ENCODE measurements at places on chromosomes 6 and 20.

GRCh38 chr6:144411531-144412165, 126.5 kb downstream of the UTRN start:
- peak overlapping the region; percentile 39 for H3K4me3 ChIP-seq
- peaks cover 68% of the 10 kb centered on the region for H3K4me1 ChIP-seq
- H3K27ac ChIP-seq = no peak overlapping the region

DNA sequence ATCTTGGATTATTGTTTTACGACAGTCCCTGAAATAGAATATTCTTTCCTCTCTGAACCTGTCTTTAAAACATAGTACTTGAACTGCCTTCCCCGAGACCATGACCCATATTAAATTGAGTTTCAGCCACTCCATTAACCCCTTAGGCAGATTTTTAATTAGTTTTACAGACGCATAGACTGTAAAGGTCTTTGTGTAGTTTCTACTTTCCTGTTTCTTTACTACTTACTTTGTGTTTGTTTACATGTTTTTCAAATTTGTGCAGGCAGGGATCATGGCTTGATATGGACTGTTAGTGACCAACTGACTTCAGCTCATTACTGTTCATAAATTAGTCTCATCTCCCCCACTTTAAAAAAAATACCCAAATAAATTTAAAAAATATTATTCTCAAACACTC, 53.8 kb downstream of the FYN start:
- no peak overlapping the region for H3K27ac ChIP-seq
- peaks cover 10% of the 10 kb centered on the region for H3K36me3 ChIP-seq
- no peak for DNase-seq
- H3K27me3 ChIP-seq = no peaks in the 10 kb centered on the region
- H3K4me3 ChIP-seq = no peak overlapping the region

GRCh38 chr6:106159531-106159940, 73.4 kb downstream of the PRDM1 start:
- peaks cover 19% of the 10 kb centered on the region for H3K4me1 ChIP-seq
- no peaks in the 10 kb centered on the region for H3K27me3 ChIP-seq
- no peak overlapping the region for H3K27ac ChIP-seq
- no peak for DNase-seq

DNA sequence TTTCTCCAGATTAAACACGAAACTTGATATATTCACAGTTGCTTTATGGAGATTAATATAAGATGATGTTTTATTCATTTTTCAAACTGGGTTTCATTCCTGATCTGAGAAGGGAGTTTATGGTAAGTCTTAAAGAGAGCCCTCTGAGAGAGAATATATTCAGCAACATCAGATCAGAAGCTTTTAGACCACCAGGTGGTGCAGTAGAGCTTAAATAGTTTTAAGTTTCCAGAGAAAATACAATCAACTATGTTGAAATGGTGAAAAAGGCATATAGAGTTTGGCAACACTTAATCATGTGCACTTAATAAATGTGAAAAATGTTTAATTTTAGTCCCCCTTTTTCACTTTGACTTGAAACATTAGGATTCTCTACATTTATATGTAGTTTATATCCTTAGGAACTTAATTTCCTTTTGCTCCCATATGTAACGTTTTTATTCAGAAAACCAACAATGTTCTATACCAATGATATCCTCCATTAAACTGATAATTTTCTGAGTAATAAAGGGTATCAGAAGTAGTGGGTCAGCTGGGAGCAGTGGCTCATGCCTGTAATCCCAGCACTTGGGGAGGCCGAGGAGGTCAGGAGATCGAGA, 86.4 kb upstream of the CLDN20 start:
- H3K36me3 ChIP-seq = no peaks in the 10 kb centered on the region
- no peaks in the 10 kb centered on the region for H3K27me3 ChIP-seq
- H3K4me3 ChIP-seq = no peak overlapping the region
- DNase-seq = peak; percentile 5

GRCh38 chr6:138685257-138685656, 88.3 kb upstream of the CCDC28A start:
- H3K36me3 ChIP-seq = no peaks in the 10 kb centered on the region
- no peak overlapping the region for H3K4me3 ChIP-seq
- no peaks in the 10 kb centered on the region for H3K4me1 ChIP-seq
- no peak overlapping the region for H3K27ac ChIP-seq
- no peaks in the 10 kb centered on the region for H3K27me3 ChIP-seq

DNA sequence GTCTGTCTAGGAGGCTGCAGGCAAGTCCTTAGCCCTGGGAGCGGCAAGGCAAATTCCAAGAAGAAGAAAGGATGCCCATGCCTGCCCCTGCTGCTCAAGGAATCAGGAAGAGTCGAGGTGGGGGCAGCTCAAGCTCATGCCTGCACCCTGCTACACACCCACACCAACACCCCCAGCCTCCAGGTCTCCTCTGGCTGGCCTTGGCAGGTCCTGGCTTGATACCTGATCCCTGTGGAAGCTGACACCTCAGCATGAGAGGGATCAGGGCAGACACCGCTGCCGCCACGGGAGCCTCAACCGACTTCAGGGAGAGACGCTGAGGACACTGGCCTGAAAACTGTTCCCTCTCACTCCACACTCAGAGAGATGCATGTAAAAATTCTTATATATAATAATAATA, 35.5 kb upstream of the MAFB start:
- H3K27me3 ChIP-seq = peaks cover 7% of the 10 kb centered on the region
- no peak overlapping the region for H3K27ac ChIP-seq
- no peaks in the 10 kb centered on the region for H3K4me1 ChIP-seq
- H3K4me3 ChIP-seq = no peak overlapping the region

Measured in naive B cell (primary cell).